ENCODE measurements at places on chromosomes 5 and 9.
A peak's percentile ranks its signal among the peaks of the same experiment; 100 is the strongest.

DNA sequence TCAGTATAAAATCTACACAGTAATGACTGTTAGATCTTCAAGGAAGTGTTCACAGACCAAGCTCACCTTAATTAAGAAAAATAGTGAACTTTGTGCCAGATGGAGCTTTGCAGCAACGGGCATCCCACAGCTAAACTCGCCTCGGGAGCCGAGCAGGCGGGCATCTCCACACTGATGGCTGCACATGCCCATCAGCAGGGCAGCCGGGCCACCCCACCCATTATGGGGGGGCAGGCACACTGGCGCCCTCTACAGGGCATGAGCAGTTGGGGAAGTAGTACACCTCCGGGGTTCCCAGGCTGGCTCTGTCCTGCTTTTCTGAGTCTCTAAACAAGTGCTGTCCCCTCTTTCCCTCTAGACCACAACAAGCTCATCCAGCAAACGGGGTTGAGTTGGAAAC, 21.6 kb downstream of the ANKS6 start:
- DNase-seq, result no peak

- DNase-seq, result no peak
Measured at GRCh38 chr9:25913806-25914205, 235.6 kb upstream of the TUSC1 start.

DNA sequence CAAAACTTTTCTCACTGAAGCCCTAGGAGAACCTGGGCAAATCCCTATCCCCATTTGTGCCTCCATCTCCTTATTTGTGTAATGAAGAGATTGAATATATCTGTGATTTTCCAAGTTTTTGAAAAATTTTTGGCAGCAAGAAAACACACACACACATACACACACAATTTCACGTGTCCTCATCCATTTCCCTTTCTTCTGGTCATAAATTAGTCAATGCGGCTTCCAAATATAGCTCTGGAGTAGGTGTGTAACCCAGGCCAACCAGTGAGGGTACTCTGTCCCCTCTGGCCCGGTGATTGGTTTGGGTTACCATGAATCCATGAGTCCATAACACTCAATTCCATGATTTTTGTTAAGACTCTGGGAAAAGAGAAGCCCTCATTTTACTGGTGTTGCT, 12.7 kb downstream of the CSF1R start:
- no peak for DNase-seq

DNA sequence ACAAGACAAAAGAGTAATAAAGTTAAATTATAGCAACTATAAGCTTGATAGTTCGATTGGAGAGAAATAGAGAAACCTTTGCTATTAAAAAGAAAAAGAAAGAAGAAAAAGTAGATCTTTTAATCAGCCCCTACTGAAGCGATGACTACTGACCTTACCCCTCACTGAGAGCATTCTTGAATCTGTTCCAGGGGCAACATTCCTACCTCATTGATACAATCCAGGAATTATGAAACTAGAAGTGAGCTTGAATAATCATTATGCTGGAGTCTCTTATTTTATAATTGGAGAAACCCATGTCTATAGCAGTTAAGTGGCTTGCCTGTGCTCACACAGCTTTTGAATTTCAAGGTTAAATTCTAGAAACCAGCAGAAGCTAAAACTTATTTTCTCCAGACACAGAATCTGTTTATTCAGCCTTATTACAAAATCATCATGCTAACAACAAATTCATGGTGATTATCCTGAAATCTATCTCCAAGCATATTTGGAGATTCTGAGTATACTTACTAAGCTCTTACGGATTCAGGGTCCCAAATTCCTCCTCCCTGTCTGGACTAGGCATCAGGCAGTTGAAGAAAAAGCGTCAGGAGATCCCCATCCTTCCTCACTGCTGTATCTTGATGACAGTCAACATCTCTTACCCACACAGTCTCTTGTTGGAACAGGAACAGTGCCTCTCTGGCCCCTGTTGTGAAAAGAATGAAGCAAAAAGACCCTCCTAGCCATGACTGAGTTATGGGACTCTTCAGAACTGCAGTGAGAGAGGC, 547.6 kb upstream of the WWC1 start:
- peak; percentile 89 for DNase-seq

Measured in HS-5 (cell line).